ENCODE measurements at places on chromosomes 13 and 19. TPM values are rescaled to one million over a fixed set of nuclear protein-coding genes. Genes with fewer than 3 reads are reported as not detected.

Gene PSG7
- total RNA-seq = not detected

Gene JAK3
- total RNA-seq = 5.2 TPM

Gene ATP4A
- total RNA-seq = not detected

Gene CBARP
- 0.81 TPM for total RNA-seq

Gene KL
- 0.25 TPM for total RNA-seq

Gene PTH2
- total RNA-seq = not detected

Gene NLRP7
- total RNA-seq = not detected

Gene C13orf42
- total RNA-seq = not detected

Data from bladder microvascular endothelial cell (primary cell).